ENCODE measurements at places on chromosomes 5 and 9. TPM values are rescaled to one million over a fixed set of nuclear protein-coding genes. Genes with fewer than 3 reads are reported as not detected.
A peak's percentile ranks its signal among the peaks of the same experiment; 100 is the strongest.

The AK8 gene
- total RNA-seq = 0.27 TPM

The IRX2 gene
- total RNA-seq = not detected

DNA sequence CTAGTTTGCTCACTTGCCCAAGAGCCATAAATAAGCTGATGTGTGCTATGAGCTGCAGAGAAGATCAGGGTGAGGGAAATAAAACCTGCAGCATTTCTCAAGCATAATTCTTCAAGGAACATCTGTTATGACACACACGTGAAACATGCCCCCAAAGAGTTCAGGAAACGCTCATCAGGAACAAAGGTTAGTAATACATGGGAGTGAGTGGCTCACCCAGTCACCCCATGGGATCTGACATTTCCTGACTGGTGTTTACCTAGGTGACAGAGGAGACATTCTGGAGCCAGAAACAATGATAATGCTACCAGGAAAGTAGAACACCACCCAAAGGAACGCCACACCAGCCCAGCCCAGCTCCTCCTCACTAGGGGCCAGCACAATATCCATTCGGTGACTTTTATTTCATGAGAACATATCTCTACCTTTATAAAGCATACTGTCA lies 66.0 kb downstream of the FRMD3 start:
- no peak for DNase-seq

- DNase-seq = peak; percentile 17
These were observed 47.9 kb downstream of the COL5A1 start for GRCh38 chr9:134689321-134690181.

- no peak for DNase-seq
These were observed 670 bp downstream of the CCDC171 start for GRCh38 chr9:15553528-15553898.

GRCh38 chr5:84585218-84585617 lies 200.5 kb upstream of the EDIL3 start:
- no peak for DNase-seq

The UAP1L1 gene
- total RNA-seq = 16.7 TPM

The RELL2 gene
- total RNA-seq = 43.1 TPM

The ANKRD34B gene
- not detected for total RNA-seq

GRCh38 chr5:78500028-78500427 lies 139.6 kb downstream of the SCAMP1 start:
- DNase-seq = no peak

GRCh38 chr5:141182248-141182647 lies at the start of gene PCDHB16:
Gene PCDHB16 (plus strand): TSS chr5:141182387. CDS start chr5:141182560, 173 bp downstream.
- no peak for DNase-seq

The ZNF300 gene
- not detected for total RNA-seq

The BNC2 gene
- not detected for total RNA-seq

The TLX3 gene
- not detected for total RNA-seq

GRCh38 chr9:98742325-98743280 lies 33.9 kb upstream of the GABBR2 start:
- no peak for DNase-seq

The DAB2 gene
- total RNA-seq = 0.40 TPM

DNA sequence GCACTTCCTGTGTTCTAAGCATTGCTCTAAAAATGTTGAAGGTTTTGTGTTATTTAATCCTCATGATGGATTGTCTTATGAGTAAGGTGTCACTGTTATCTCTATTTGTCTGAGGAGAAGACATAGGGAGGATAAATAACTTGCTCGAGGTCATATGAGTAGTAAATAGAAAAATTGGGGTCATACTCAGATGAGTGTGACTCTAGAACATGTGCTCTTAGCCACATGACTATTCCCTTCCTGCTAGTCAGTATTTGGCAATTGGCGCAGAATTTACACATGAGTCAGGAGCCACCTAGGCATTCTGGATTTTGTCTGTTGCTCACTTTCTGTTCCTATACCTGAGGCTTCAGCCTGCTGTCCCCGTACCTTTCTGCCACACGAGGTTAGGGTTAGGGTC lies 234.6 kb upstream of the CD180 start:
- no peak for DNase-seq

The ARID3C gene
- 0.44 TPM for total RNA-seq

- no peak for DNase-seq
These were observed 1.2 kb downstream of the RNF224 start for GRCh38 chr9:137228506-137228967.

- DNase-seq = no peak
These were observed 52.1 kb downstream of the TLE1 start for GRCh38 chr9:81637276-81637675.

DNA sequence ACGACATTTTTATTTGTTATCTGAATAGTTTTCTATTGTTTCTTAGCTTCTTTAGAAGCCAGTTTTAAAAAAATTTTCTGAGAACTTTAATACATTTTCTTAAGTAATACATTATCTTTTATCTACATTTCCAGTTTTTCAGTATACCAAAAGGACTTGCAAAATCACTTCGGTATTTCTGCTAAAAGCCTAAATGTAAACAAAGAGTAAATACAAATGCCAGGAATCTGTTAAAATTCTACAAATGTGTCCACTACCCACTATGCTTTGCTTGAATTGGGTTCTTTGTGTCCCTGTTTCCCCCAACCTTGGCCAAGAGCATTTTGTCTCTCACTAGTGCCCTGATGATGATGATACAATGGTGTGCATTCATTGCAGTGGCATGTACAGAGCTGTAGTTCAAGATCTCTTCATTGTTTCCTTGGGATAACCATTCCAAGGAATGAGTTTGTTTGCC lies 611.2 kb downstream of the NR2F1-AS1 start:
- no peak for DNase-seq

DNA sequence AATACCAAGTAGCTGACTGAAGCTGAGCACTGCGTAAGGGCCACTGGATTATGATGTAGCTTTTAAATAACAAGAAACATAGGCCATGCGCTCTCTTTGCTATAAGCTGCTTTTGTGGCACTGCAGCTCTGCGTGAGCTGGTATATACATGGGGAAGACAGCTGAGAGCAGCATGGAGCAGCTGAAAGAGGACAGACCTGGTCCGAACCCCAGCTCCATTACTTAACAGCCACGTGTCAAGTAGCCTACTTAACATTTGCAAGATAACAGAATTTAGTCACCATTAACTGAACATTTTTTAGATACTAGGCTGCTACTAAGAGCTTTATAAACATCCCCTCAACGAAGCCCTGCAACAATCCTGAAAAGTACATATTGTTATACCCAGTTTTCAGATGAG lies 69.3 kb downstream of the PTPN3 start:
- no peak for DNase-seq

- DNase-seq = no peak
These were observed 106.5 kb upstream of the DMRT1 start for GRCh38 chr9:734831-735511.

- no peak for DNase-seq
These were observed 52.2 kb downstream of the HSD17B3 start for GRCh38 chr9:96249746-96250145.
